ENCODE measurements at places on chromosomes 3 and 15.

DNA sequence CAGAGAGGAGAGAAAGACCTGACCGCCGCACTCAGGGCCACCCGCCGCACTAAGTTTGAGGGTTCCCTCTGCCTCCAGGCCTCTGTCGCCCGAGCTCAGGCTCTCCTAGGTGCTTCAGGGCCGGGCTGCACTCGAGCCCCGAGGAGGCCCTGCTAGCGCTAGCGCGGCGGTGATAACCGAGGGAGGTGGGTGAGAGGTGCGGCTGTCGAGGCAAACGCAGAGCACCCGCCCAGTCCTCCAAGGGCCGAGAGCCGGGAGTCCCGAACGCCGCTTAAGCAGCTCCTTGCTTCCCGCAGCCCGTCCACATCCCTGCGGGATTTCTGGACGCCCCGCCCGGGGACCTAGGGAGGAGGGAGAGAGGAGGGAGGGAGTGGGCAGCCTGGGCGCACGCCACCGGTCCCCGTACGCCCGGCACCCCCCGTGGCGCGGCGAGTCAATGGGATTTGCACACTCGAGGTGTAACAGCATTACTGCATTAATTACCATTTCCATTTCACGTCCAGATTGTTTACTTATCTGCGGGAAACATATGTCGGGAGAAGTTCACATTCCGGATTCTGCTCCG, 6.8 kb downstream of the SOX14 start:
- DNase-seq, result no peak

GRCh38 chr15:58731756-58732535, 17.6 kb downstream of the ADAM10 start:
- DNase-seq, result no peak

- DNase-seq, result no peak
Measured at GRCh38 chr15:76386178-76386577, 49.6 kb downstream of the ISL2 start.

- DNase-seq, result no peak
Measured at GRCh38 chr3:72473156-72473555, 375.1 kb downstream of the SHQ1 start.

GRCh38 chr3:197349368-197349767, 51.0 kb upstream of the DLG1 start:
- DNase-seq, result no peak

- DNase-seq, result no peak
Measured at GRCh38 chr3:138395865-138396751, 38.3 kb upstream of the ESYT3 start.

GRCh38 chr15:62848632-62849050, 193.9 kb upstream of the TPM1 start:
- DNase-seq, result no peak

DNA sequence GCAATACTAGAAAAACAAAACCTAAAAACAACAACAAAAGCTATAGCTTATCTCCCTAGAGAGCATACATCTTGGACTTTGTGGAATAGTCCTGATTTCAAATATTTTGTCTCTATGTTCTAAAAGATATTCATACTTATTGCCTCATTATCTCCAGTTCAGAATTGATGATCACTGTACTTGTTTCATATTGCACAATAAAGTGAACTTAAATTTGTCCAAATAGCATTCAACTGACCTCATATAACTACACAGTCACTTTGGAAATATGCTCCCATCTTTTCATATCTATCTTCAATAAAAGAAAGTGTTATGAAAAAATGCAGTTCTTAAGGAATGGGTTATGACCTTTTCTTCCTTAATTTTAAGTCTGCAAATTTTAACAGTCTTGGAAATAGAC, 228.6 kb upstream of the CMC1 start:
- DNase-seq, result no peak

DNA sequence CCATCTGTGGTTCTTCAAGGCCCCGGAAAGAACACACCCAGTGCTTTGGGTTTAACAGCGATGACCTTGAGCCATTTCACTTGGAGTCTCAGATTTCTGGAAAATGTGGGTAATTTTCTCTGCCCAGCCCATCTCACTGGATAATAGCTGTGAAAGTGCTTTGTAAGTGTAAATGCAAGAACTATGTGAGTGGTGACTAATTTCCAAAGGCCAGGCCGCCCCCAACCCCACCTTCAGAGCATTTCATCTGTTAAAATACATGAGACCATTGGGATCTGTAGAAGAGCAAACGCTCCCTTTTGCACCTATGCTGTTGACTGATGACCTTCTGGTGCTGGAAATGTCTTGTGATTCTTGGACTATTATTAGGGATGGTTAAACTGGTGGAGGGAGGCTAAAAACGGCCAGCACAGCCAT, 196.8 kb upstream of the LPP start:
- no peak for DNase-seq

- no peak for DNase-seq
Measured at GRCh38 chr3:89847955-89848354, 740.5 kb downstream of the EPHA3 start.

DNA sequence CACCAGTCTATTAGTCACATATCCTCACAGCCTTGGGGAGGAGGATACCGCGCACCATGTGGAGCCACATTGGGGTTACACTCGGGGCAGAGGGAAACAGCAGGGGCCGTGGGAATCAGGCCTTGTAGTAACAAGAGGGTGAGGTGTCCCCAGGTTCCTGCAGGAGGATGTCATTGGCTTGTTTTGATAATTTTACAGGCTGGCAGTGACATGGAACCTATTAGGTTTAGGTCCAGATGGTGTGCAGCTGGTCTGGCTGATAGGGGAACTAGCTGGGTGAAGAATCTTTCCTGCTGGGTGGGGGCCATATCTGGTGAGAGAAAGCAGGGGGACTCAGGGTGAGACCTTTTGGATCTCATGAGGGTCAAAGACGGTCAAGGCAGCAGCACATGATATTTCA, 9.8 kb upstream of the MEF2A start:
- DNase-seq, result peak; percentile 12

DNA sequence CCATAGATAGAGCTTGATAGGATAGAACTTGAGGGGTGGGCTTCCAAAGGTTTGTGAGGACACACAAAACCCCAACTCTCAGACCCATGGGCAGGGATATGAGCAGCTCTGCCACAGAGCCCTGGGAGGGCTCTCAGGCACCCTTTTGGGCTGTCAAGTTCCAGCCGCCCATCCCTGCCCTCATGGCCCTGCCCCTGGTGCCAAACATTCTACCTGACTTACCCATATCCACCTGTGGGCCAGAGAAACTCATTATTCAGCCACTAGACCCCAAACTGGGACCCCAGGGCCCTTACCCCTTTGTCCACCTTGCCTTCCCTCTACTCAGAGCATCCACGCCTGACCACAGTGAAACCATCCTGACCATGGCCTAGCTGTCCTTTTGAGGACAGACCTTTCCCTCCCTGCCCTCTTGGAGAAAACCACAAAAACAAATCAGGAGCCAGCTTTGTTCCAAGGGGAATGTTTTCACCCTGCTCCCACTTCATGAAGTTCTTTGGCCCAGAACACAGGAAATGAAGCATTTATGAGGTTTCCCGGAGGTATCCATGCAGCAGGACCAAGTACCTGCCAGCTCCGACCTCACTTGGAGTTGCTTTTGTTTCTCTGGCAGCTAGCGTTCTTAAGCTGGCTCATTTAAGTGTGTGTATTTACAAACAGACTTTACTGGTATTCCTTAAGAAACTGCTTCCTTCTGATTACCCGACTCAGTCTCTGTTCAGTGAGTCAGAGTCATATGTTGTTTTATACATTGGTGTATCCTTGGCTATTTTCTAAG, 34.2 kb upstream of the GALNT15 start:
- DNase-seq, result no peak

DNA sequence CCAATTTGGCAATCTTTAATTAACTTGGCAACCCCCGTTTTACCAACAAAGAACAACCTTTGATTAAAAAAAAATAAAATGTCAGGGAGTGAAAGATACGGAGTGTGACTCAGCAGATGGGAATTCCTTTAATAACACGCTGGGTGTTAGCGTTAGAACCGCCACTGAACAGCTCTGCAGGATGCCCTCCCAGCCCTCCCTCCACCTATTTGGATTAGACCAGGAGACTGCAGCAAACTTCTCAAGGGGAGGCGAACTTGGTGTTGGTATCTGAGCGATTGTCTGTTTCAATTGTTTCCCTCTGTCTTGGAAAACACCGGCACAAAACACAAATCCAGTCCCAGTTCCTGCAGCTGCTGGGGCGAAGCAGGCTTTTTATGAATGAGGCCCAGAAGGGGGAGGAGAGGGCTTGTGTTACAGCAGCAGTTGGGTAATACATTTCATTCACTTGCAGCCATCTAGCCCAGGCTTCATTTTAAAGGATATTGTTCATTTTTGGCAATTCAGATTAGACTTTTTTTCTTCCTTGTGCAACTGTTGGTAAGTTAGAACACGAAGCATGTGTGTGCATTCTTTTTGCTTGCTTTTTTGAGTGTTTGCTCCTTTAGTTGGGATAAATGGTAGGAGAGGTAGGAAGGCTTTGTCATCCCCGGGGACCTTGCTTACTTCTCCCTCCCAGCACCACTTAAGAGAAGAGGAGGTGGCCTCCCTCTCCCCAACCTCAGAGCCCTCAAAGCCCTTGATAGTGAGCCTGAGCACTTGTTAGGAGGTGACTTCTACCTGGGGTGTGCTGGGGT, 152.3 kb downstream of the IGF1R start:
- DNase-seq, result peak; percentile 23

GRCh38 chr3:126971891-126972351, 11.0 kb upstream of the PLXNA1 start:
- DNase-seq, result no peak

GRCh38 chr15:59191855-59192237, 14.8 kb upstream of the LDHAL6B start:
- no peak for DNase-seq

GRCh38 chr15:32701863-32702262, 15.9 kb upstream of the GREM1 start:
- no peak for DNase-seq

- DNase-seq, result no peak
Measured at GRCh38 chr3:111476701-111477100, 65.3 kb upstream of the CD96 start.

Data from NCI-H1694 (cell line).